ENCODE measurements at places on chromosomes 13 and 19.

GRCh38 chr19:30851646-30852045 is 479.5 kb downstream of the ZNF536 start:
- no peak for DNase-seq

DNA sequence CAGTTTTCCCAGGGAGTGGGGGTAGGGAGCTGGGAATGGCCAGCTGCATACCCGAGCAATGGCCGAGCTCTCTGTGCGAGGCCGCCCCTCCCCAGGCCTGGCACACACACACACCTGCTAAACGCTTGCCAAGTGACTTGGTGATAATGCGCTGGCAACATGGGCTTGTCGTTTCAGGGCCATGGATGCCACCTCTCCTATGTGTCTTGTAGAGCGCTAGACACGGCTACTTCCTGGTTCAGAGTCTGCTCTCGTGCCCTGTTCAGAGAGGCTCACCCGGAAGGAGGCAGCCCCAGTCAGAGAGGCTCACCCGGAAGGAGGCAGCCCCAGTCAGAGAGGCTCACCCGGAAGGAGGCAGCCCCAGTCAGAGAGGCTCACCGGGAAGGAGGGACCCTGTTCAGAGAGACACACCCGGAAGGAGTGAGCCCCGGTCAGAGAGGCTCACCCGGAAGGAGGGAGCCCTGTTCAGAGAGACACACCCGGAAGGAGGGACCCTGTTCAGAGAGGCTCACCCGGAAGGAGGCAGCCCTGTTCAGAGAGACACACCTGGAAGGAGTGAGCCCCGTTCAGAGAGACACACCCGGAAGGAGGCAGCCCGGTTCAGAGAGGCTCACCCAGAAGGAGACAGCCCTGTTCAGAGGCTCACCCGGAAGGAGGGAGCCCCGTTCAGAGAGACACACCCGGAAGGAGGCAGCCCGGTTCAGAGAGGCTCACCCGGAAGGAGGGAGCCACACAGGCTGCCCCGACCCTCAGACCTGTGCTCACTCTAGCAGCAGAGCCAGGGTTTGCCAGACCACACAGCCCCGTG is 4.2 kb downstream of the ADPRHL1 start:
- peak; percentile 97 for DNase-seq

DNA sequence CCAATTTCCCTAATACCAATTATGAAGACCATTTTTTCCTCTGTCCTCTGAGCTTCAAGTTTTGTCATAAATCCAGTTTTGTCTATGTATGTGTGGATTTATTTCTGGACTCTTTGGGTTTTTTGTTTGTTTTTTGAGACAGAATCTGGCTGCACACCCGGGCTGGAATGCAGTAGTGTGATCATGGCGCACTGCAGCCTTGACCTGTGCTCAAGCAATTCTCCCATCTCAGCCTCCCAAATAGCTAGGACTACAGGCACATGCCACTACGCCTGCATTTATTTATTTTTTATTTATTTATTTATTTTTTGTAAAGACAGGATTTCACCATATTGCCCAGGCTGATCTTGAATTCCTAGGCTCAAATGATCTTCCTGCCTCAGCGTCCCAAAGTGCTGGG is 45.3 kb upstream of the GTF3A start:
- DNase-seq = no peak

DNA sequence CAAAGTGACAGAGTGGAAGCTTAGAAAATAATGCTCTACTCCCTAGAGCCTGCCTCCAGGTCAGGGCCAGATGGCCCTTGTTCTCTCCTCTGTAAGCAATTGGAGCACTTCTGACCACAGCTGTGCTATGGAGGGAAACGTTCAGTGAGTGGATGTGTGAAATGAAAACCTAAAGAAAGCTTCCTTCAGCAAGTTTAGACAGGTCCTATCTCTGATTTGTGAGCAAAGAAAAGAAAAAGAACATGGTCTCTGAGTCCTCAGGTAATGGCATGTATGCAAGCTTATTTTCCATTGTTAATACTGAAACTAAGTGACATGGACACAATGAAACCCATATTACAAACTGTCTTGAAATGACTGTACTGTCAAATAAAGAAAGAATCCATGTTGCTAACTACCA is 1486.8 kb downstream of the EFNB2 start:
- DNase-seq = no peak

DNA sequence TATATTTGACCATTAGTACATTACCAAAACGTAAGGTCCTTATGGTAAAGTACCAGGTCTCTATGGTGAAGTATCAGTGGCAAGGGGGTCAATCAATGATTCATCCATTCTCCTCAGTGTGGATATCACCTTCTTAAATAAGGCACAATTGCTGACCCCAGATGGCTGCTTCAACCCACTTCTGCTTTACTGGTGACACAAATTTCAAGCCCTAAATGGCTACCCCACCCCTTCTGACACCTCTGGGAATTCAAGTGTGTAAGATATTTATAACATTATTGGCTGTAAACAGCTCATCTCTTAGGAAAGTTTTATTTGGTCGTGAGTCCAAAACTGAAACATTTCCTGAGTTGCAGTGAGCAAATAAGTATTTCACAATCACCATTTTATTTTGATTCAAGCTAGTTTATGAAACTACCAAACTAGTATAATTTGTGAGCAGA is 7.9 kb upstream of the WBP4 start:
- DNase-seq = no peak

DNA sequence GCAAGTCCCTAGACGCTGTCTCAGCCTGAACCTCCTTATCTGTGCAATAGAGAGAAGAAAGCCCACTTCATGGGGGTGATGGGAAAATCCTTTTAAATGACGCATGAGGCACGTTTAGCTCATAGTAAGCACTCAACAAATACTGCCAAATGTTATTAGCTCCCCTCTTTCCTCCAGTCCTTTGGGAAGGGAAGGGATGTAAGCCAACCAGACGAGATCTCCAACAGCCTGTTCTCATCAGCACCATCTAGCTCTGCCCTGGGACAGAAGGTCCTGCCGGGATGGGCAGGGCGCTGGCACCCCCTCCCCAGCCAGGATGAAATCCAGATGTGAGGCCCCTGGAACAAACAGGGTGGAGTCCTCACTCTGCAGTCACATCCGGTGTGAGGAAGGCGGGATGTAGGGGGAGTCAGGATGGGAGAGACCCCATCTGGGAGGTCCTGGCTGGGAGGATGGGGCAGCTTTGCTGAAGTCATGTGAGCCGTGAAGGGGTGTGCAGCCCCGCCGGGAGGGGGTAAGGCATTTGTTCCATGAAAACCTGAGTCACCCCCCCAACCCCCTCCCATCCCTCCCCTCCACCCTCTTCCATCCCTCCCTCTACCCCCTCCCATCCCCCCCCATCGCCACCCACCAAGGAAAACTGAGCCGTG is 4.6 kb downstream of the S1PR2 start:
- DNase-seq = no peak

DNA sequence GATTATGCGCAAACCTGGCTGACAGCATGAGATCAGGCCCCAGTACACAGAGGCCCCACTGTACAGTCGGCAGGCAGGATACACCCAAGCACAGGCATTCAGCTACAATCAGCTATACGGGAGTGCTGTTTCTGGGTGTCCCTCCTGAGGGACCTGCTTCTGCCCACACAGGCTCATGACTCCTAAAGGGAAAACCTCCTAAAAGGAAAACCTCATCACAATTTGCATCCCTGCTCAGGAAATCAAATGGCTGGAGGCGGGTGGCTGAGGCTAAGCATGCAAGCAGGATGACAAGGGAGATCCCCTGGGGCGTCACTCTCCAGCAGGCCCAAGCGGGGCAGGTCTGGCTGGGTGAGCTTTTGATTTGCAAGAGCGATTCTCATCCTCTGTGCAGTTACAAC is 99.8 kb downstream of the CRYL1 start:
- DNase-seq = no peak

DNA sequence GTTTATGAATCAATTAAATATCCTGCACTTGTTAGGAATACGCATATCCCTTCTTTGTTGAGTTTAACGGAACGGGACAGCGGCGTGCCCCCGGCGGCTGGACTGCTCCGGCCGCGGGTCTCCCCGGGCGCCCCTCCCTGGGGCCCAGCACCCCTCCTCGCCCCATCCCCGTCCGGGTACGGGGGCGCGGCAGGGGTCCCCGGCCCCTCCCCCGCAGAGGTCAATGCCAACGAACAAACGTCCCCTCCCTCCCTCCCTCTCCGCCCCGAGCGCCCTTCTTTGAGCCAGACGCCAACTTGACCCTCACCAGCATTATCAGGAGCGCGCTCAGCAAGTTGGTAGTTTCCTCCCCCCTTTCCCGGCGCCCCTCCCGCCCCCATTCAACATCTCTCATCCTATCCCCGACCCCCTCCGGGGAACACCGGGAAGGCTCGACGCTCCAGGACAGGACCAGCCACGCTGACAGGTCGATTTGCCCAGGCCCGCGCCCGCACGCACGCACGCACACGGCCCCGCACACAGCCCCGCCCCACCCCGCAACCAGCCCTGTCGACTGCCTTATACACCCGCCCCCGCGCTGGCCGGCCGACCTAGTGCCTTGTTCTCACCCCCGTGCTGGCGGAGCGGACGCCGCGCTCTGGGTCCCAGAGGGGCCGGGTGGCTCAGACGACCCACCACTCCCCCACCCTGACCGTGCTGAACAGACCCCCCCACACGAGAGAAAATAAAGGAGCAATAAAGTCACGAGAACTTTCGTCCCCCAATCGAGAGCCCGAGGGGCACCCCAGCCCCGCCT is 5.0 kb downstream of the LYL1 start:
- no peak for DNase-seq

- no peak for DNase-seq
These were observed 44.3 kb downstream of the ZNF585A start for GRCh38 chr19:37127999-37128820.

DNA sequence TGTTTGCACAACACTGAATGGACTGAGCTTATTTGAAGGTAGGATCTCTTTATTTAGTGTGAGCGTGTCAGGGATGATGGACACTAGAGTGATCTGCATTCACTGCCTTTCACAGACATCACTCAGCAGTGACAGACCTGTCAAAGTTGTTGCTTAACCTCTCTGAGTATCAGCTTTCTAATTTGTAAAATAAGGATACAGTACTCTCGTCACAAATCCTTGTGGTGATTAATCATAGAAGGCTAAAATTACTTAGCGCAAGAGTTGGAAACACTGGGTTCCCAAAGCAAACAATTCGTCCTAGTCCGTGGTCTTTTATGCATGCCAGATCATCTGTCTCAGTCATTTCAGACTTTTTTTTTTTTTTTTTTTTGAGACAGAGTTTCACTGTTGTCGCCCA is 16.6 kb downstream of the CARD8 start:
- no peak for DNase-seq

- no peak for DNase-seq
These were observed 1.1 kb downstream of the ZNF850 start for GRCh38 chr19:36771261-36772231.

GRCh38 chr13:97366172-97366688 is 67.7 kb upstream of the RAP2A start:
- DNase-seq = no peak

- DNase-seq = no peak
These were observed 45.1 kb downstream of the NFIX start for GRCh38 chr19:13040232-13040947.

DNA sequence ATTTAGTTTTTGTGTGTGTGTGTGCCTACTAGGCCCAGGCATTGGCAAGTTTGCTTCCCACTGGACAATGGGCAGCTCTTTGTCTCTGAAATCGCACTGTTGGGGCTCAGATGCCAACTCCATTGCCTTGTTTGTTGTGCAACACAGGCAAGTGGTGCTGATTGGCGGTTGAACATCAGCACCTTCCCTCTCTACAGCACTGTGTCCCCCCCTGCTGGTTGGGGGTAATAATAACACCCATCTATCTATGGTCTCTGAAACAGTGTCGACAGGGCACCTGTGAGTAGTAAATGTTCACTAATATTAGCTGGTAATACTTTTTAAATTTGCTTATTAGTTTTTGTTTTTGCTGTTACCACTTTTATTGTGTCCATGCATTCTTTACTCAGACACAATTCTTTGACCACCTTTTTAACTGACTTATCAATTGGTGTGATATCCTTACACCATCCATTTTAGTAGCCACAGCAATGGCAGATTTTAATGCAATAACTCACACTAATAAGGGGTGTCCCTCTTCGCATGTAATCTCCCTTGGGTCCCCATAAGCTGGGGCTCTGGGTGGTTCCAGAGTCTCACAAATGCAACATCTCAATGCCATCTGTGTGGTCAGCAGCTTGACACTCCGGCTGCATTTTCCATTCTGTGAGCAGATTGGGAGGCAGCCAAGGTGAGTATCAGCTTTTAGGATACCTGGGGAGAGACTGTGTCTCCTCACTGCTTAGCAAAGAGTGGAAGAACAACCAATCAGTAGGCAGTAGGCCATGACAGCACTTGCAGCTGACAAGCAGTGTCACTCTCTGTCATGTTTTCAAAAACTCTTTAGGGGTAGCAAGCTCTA is 47.7 kb upstream of the UQCRFS1 start:
- DNase-seq = no peak

- no peak for DNase-seq
These were observed 15.0 kb downstream of the FZR1 start for GRCh38 chr19:3521104-3521445.

- DNase-seq = no peak
These were observed 574.2 kb downstream of the TBC1D4 start for GRCh38 chr13:74907788-74908187.

DNA sequence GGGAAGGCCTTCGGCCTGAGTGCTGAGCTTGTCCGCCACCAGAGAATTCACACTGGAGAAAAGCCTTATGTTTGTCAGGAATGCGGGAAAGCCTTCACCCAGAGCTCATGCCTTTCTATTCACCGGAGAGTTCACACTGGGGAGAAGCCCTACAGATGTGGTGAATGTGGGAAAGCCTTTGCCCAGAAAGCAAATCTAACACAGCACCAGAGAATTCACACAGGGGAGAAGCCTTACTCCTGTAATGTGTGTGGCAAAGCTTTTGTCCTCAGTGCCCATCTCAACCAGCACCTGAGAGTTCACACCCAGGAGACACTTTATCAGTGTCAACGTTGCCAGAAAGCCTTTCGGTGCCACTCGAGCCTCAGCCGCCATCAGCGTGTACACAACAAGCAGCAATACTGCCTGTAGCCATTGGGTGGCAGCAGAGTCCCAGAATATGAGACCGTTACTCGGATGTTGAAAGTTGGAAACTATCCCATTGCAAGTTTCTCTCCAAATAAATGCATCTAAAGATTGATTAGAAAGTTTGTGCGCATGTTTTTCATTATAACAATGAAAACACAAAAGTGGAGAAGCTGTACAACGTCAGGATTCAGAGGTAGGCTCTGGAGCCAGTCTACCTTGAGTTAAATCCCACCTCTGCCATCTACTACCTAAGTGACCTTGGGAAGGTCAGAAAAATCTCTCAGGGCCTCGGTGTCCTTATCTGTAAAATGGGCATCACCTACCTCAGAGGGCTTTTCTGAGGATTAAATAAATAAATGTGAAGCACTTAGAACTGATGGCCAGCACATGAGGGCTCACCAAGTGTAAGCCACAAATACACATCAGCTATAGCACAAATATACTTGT is 21.1 kb downstream of the ZNF473 start:
- no peak for DNase-seq

GRCh38 chr13:21849323-21849722 is 178.4 kb downstream of the FGF9 start:
- peak; percentile 10 for DNase-seq

GRCh38 chr13:60869941-60870613 is 473.1 kb downstream of the TDRD3 start:
- no peak for DNase-seq
